Stomach (tissue), 19 donors: ENCODE measurements at places on chromosomes 16 and 17.
A peak's percentile ranks its signal among the peaks of the same experiment; 100 is the strongest.

GRCh38 chr17:72191921-72192799 is 71.3 kb downstream of the SOX9 start:
- no peak for DNase-seq

DNA sequence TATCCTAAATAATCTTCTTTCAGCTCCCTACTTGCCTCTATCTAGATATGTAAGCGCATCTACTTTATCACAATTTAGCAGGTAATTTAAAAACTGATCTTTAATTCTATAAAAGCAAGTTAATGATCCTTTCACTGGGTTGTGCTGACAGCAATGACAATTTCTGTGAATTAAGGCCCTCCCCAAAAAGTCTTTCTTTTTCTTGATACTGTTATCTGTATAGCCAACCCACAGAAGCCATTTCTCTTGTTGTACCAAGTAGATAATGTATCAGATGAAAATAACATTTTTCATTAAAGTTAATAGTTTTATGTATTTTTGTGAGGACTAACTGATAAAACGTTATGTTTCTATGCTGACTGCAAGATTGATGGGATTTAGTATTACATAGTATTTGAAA is 3.8 kb downstream of the ZPBP2 start:
- no peak for DNase-seq

DNA sequence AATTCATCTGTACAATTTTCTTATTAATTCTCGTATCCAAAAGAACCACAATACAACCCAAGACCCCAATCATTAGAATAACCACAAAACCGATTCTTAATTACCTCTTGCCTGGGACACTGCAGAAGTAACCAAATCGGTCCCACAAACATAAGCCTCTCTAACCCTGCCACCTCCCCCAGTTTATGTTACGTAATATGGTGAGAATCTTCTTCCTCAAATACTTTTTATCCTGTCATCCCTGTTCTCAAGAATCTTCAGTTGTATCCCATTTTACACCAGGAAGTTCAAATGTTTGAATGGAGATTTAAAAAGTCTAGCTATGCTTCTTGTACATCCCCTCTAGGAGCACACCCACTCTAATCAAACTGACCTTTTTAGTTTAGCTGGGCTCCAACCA is 269.3 kb upstream of the TBX2 start:
- no peak for DNase-seq

GRCh38 chr17:1730326-1731193 is 6.1 kb downstream of the WDR81 start:
- peak; percentile 92 for DNase-seq

- no peak for DNase-seq
Measured at GRCh38 chr17:49747632-49748031, 16.3 kb downstream of the FAM117A start.

- DNase-seq: peak; percentile 71
Measured at GRCh38 chr17:40070709-40071312, 8.0 kb downstream of the THRA start.

GRCh38 chr17:34099859-34100515 is 155.1 kb upstream of the CCL2 start:
- no peak for DNase-seq

- DNase-seq: peak; percentile 67
Measured at GRCh38 chr17:44308865-44309264, 464 bp downstream of the RUNDC3A start.
